ENCODE measurements at places on chromosomes 13 and 19. TPM values are rescaled to one million over a fixed set of nuclear protein-coding genes. Genes with fewer than 3 reads are reported as not detected.

DNA sequence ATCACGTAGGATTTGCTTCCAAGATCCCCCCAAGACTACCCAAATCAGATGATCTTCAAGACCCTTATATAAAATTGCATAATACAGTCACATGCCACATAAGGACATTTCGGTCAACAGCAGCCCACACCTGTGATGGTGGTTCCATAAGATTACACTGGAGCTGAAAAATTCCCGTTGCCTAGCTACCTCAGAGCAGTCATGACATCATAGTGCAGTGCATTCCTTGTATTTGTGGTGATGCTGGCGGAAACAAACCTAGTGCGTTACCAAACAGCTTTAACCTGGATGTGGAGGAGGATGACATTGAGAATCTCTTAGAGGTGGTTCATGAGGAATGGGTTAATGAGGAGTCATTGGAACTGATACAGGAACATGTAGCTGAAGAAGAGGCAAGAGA, 4.8 kb downstream of the ZNF766 start:
- no peak for DNase-seq

DNA sequence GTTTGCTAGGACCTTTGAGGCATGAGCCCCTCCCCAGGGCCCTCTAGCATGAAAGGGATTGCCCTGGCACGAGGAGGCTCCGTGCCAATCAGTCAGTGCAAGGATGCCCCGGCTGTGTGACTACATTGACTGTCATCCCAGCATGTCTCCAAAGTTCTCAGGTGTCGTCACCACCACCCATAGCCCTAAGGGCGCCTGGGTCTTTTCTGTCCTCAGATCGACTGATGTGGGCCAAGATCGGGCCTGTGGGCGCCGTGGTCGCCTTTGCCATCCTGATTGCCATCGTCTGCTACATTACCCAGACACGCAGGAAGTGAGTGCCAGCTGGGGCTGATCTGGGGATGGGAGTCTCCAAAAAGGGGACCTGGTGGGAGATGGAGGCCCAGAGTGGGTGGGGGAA, 18.4 kb downstream of the MAG start:
- no peak for DNase-seq

- no peak for DNase-seq
Measured at GRCh38 chr13:42929886-42930535, 62.0 kb downstream of the EPSTI1 start.

- DNase-seq: peak; percentile 31
Measured at GRCh38 chr19:41588497-41589209, 12.7 kb downstream of the CEACAM21 start.

DNA sequence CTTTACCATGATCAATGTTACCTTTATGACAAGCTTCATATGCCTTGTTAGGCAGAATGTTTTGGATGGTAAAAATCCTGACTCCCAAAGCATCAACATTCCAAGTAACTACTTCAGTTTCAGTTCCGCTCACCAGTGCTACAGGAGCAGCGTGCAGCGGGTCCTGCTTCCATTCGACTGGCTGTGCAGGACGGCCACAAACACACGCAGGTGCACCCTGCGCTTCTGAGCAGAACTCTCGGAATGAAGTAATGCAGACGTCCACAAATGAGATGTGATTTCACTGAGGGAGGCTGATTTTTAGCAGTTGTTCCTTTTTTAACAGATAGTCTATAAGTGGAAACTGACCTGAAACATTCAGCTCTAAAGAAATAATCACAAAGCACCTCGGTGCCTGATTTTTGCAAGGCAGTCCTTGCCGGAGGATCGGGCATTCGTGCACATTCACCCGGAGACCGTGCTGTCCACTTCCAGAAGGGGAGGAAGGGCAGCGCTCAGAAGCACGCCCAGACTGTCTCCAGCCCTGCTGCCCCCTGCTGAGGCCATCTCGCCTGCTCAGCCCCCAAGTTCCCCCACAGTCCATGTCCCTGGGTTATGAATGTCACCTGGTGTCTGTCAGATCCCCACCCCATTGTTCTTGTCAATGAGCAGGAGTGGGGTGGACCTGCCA, 85.8 kb downstream of the RAB20 start:
- DNase-seq: no peak

DNA sequence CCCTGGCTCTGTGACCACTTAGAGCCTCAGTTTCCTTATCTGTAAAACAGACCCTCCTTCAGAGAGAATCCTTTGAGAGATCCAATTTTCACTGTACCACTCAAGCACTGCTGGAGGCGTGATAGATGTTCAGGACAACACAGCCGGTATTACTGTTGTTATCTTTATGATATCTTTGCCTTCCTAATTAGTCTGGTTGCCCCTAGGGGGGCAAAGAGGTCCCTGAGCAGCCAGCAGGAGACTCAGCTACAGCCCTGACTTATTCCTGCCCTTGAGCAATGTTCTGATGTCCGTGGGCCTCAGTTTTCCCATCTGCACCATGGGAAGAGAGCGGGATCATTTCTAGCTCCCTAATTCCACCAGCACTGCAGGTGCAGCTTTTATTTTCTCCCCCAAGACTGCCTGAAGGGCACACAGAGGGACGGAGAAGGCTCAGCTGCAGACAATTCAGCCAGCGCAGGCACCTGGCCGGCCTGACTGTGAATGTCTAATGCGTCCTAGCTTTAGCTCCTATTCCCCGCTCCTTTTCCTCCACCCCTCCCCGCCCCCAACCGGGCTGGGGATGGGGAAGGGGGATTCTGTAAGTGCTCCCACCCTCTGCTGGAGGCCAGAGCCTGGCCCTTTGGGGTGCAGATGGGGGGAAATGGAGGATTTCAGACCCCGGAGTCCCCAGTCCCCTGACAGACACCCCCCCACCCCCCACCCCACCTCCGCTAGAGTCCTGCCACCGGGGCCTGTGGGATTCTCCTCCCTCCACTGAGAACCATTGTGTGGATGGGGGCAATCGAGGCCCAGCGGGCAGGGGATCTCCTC, 16.2 kb downstream of the TLE5 start:
- no peak for DNase-seq

DNA sequence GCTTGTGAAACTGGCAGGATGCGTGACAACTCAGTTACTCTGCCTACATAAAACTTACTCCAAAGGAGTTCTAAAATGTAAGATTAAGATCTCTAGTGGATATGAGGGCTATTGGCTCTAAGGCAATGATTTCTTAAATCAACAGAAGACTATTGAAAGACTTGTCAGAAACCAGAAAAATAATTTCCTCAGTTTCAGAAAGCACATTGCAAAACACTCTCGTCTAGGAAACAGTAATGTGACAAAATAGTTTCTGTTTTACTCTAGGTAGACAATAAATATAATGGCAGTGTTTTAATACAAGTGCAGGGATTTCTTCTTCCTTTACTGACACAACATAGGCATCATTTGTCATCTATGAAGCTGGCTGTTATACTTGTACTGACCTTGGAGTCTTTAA, 230.1 kb downstream of the KCTD12 start:
- no peak for DNase-seq

DNA sequence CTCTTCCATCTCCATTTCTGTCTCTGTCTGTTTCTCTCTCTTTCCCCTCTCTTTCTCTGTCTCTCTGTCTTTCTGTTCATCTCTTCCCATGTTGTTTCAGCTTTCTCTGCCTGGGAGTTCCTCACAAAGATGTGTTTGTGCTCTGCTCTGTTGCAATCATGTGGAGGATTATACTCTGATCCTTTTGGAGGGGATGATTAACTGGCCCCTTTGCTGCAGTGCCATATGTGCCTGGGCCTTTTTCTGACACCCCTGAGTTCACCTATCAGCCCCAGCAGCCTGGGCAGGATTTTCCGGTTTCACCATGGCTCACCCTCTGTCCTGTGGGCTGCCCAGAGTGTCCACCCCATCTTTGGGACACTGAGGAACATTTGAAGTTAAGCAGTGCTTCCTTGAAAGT, 9.0 kb upstream of the TEX26 start:
- no peak for DNase-seq

- no peak for DNase-seq
Measured at GRCh38 chr19:8684001-8684902, 14.3 kb downstream of the ACTL9 start.

- DNase-seq: no peak
Measured at GRCh38 chr19:22607653-22608430, 26.3 kb upstream of the ZNF492 start.

DNA sequence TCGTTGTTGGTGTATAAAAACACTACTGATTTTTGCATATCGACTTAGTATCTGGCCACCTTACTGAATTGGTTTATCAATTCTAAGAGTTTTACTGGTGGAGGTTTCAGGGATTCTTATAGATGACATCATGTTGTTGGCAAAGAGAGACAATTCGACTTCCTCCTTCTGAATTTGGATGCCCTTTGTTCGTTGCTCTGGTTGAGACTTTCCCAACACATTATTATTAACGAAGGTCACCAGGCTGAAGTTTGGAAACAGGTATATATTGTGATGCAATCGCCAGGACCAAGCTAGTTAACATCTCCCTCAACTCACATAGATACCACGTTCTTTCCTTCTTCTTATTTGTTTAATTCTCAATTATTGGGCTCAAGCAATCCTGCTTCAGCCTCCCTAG, 2.1 kb upstream of the ZSCAN5B start:
- no peak for DNase-seq

DNA sequence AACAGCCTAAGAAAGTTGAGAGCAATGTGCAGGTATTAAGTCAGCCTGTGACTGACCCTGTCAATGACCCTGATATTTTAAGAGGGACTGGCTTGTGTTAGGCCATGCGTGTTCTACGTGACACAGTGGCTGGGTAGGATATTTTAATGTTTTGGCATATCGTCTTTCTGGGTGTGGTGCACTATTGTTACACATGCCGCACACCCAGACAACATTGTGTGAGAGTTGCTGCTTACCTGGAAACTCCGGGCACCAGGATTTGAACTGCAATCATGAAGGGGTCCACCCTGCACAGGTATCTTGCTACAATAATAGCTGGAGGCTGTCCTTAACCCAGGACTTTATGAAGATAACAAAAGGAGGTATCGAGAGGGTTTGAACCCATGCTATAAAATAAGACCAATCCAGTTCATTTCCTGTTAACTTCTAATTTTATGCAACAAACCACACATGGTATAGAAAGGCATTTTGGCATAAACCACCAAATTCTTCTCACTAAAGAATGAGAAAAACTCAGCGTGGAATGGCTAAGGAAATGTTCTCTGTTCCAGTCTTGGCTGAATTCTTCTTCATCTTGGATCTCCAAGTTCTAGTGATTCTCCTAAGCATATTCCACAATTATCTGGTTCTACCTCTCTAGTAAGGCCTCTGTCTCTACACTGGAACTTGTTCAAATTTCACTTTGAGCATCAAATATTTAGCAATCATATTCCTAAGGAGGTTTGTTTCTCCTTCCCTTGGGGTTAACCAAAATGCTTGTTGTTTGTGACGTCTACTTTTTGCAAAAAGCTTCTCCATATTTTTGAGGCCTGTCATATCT, 38.7 kb upstream of the POMP start:
- DNase-seq: no peak

DNA sequence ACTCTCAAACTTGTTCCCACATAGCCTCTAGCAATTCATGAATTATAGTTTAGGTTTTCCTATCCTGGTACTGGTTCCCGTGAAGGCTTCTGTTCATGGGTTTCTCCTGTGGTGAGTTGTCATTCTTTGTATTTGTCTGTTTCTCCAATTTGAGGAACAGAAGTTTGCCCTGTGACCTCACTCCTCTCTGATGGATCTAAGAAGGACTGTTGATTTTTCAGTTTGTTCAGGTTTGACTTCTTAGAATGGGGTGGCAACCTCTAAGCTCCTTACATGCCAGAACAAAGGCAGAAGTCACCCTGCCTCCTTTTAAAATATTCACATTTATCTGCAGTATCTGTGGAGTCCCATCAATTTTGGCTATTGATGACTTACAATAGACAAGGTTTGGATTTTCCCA, 354.0 kb downstream of the SPRY2 start:
- DNase-seq: no peak

- peak; percentile 97 for DNase-seq
Measured at GRCh38 chr19:18464646-18465045, 26.7 kb upstream of the ISYNA1 start.

DNA sequence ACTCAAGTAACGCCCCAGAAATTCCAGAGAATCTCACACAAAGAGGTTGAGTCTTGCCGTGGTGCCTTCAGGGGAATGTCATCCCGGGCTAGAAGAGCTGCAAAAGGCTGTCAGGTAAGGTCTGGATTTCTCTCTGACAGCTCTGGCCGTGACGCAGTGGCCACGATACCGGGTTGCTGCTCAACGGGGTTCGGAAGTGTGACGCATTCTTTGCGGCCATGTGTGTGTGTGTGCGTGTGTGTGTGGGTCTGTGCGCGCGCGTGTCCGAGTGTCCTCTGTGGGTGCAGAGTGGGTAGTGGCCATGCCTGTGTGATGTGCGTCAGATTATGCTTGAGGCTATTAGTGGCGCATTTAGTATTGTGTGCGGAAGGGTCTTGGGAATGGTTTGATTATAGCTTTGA, 306 bp downstream of the ZNF540 start:
- no peak for DNase-seq

DNA sequence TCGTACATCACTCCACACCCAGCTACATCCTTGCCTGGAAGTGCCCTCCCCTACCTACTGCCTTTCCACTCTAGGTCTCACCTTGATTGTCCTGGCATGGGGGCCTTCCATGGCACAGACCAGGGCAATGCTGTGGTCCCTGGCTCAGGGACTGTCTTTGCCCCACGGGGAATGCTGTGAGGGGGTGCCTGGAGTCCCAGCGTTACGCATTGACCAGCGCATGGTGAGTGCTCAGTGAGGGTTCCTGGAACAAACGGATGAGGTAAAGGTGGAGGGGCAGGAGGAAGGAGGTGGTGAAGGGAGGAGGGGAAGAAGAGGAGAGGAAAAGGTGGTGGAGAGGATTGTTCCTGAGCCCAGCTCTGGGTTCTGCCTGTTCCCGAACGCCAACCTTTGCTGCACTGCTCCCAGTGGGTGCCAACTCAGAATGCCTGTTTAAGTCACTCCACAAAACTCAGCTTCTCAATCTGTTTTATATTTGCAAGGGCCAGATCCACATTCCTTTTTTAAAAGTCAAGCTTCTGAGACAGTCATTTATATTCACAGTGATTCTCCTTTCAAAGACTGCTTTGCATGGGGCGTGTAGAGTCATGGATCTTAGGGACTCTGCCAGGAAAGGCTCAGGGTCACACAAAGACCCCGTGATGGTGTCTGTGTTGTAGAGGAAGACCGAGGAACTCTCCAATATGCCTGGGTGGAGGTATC, 40.8 kb downstream of the CHST8 start:
- DNase-seq: no peak

GRCh38 chr19:49020931-49021895, 2.9 kb downstream of the CGB3 start:
- DNase-seq: peak; percentile 34

GRCh38 chr19:8478598-8478997, 23.8 kb downstream of the PRAM1 start:
- DNase-seq: no peak

GRCh38 chr13:33692531-33692930, 125.4 kb upstream of the RFC3 start:
- no peak for DNase-seq

The NAT14 gene
- total RNA-seq: 18.1 TPM

The SLC15A1 gene
- not detected for total RNA-seq

The SMIM44 gene
- total RNA-seq: not detected

The CPB2 gene
- not detected for total RNA-seq

The CACNA1A gene
- total RNA-seq: 0.32 TPM

The ZFP28 gene
- 12.1 TPM for total RNA-seq

Data from fibroblast of villous mesenchyme (primary cell).